Thoracic aorta (tissue), 2 donors: ENCODE measurements at places on chromosomes 3 and 15.

- no peak for DNase-seq
These were observed 301.8 kb upstream of the MCTP2 start for GRCh38 chr15:93929375-93930094.

DNA sequence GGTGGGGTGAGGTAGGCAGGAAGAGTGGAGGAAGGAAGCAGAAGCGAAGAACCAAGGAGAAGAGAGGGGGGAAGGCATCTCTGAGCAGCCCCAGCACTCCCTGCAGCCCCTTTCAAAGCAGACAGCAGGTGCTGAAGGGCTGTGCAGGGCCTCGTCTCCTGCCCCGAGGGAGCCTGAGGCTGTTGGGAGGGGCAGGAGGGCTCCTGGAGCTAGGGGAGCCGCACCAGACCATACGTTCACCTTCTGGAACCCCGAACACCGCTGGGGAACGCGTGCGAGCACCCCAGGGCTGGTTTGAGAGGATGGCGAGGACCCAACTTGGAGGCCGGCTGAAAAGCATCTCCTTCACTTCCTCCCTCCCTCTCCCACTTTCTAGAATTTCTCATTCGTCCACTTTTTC lies 259.8 kb downstream of the FAM43A start:
- no peak for DNase-seq

- no peak for DNase-seq
These were observed 201.0 kb upstream of the FEZF2 start for GRCh38 chr3:62574266-62574898.

DNA sequence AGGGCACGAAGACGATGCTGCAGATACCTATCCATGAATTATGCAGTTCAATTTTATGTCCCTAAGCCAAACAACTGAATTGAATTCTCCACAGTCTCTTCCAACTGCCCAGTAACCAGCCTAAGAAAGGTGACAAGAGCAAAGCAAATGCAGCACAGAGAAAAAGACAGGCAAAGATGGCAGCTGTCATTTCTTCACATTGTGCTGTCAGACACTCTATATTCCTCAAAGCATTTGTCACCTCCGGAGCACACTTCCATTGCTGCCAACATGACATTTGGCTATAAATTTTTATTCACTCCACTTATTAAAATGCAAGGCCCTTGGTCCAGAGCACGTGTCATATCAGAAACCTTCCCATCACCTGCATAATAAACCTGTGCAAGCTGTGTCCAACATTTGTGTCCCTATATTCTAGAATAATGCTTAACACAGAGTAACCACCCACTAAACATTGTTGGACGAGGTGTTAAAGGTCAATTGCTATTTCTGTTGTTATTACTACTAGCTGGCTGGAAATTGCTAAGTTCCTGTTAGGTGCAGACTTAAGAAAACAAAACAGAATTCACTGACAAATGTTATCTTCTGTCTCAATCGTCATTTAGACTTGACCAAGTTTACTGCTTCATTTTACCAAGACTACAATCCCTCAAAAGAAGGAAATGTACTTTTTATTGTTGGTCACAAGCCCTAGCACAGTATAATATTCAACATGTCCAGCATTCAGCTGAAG lies 89.7 kb downstream of the MAGI1 start:
- DNase-seq: no peak

DNA sequence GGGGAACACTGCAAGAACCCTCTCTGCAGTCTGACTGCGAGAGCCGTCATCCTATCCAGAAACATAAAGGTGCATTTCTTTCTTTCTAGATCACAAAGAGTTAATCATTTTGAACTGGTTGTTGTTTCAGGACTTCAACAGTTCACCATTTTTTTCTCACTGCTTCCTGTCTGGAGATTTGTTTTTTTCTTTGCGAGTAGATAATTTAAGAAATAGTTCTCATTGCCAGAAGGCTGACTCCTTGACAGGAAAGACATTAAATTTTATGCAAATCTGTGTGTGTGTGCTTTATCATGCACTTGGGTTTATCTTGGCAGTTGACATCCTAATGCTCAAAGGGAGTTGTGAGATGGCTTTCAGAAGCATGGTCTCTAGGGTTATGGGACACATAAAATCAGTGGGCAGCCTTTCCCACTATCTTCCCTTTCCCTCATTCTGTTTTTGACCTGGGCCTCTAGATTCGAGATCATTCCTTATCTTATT lies 123.5 kb upstream of the TBL1XR1 start:
- DNase-seq: no peak

DNA sequence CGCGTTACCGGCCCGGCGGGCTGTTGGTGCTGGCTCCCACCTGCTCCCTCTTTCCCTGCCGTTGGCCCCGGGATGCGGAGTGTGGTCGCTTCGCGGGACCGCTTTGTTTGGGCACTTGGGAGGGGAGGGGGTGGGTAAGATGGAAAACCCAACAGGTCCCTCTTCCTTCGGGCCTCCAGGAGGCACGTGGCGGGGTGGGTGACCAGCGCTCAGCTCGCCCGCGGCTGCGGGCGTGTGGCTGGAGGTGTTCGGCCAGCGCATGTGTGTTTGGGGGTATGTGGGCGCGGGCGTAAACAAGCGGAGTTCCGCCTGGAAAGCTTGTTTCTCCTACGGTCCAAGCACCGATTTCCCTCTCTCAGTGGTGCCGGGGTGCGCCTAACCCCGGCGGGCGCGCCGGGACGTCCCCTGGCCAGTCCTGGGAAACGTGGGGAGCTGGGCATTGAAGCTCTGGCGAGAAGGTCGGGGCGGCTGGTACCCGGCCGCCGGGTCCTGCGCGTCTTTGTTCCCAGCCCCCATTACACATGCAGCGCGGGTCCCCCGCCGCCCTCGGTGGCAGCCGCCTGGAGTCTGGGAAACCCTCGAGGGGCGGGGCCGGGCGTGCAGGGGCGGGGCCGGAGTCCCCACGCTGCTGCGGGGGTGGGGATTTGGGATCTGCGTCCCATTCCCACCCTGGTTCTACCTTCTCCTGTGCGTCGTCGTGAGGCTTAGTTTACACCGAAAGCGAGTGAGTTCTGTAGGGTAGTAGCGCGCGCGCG lies 1.4 kb downstream of the ACVR2B start:
- no peak for DNase-seq

GRCh38 chr3:7447197-7447769 lies 586.4 kb downstream of the GRM7 start:
- no peak for DNase-seq

DNA sequence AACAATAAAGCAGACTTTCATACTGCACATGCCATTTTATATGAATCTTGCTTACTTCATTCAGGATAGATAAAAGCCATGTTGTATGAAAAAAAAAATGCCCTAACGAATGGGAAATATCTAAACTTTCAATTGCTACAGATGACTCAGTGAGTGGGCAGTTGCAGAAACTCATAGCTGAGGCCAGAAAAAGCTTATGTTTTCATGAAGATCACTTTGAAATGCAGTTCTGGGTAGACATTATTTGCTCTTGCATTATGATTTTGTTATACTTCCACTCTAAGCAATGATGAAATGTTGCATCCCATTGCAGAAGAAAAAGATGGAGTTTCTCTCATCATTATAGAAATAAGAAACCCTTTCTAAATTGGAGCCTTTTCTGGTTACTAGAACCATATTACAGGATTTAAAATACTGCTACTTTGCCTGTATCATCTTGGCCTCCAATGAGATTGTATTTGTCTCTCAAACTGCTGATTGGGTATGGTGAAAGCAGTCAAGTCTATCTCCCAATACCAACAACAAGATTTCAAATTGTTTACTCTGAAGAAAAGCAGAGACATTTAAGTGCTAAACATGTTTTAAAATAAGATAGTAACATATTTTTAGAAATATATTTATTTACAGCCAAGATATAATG lies 17.0 kb downstream of the PEAK1 start:
- DNase-seq: no peak

GRCh38 chr15:64808785-64809453 lies 16.5 kb downstream of the PIF1 start:
- DNase-seq: no peak

- DNase-seq: no peak
These were observed 42.3 kb upstream of the TUSC7 start for GRCh38 chr3:116667324-116667723.

DNA sequence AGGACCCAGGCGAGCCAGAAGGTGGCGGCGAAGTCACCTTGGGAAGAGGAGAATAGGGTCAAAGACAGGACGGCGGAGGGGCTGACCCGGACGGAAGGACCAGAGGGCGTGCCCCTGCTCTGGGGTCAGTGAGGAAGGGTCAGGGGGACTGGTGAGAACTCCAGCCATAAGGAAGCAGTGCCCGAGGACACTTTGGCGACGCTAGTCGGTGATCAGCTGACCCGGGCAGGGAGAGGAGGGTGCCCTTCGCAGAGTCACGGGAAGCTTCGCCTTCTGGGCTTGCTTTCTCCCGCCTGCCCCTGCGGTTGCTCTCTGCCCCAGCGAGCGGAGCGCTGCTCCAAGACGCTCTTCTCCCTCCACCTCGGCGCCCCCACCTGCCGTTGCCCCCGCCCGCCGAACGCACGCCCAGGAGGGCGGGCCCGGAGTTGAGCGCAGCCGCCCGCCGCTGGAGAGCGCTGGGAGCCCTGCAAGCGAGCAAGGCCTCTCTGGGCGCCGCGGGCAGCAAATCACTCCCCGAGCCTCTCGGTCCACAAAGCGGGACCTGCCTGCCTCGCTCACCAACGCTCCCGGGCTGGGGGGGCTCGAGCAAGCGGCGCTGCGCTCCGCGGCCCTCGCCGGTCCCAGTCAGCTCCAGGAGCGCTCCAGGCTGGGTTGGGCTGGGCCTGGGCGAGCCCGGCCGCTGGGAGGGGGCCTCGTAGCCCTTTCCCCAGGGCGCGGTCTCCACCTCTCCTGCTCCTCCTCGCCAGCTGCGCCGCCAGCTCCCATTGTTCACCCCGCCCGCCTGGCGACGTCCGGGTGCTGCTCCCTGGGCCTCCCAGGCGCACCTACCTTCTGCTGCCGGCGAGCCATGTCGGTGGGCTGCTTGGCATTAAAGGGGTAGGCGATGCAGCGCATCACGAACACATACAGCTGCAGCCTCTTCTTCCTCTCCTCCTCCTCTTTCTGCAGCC lies 1.2 kb downstream of the CADPS start:
- no peak for DNase-seq

- no peak for DNase-seq
These were observed 184.5 kb downstream of the FNDC3B start for GRCh38 chr3:172223870-172224269.
